PC-3 (cell line): ENCODE measurements at places on chromosomes 11 and 22.
A peak's percentile ranks its signal among the peaks of the same experiment; 100 is the strongest.

- DNase-seq, result peak; percentile 98
Observed at GRCh38 chr11:110305169-110306018, 9.0 kb upstream of the RDX start.

GRCh38 chr22:31602259-31602952 lies 59.6 kb downstream of the PISD start:
- peak; percentile 86 for DNase-seq

GRCh38 chr11:42255906-42256305 lies 796.5 kb upstream of the LRRC4C start:
- DNase-seq, result no peak

GRCh38 chr11:42713753-42714152 lies 598.0 kb upstream of the API5 start:
- no peak for DNase-seq

- DNase-seq, result peak; percentile 27
Observed at GRCh38 chr11:10902301-10903063, 44.6 kb upstream of the ZBED5 start.

DNA sequence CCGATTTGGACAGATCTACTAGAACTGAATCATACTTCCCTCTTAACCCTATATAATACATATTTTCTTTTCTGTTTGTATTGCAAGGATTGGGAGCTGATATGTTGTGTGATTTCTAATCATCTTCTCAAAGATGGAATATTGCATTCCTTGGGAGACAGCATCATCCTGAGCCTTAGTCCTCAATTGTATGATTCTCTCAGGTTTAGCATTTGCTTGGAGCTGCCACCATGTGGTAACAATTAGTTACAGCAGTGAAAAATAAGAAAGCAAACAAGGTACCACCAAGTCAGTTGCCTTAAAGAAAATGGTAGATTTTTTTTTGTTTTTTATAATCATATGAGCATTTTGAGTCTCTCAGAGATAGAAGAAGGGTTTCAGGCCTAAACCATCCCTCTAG lies 11.9 kb downstream of the SNX19 start:
- peak; percentile 45 for DNase-seq

- no peak for DNase-seq
Observed at GRCh38 chr11:19580646-19581045, 132.0 kb upstream of the NAV2 start.

DNA sequence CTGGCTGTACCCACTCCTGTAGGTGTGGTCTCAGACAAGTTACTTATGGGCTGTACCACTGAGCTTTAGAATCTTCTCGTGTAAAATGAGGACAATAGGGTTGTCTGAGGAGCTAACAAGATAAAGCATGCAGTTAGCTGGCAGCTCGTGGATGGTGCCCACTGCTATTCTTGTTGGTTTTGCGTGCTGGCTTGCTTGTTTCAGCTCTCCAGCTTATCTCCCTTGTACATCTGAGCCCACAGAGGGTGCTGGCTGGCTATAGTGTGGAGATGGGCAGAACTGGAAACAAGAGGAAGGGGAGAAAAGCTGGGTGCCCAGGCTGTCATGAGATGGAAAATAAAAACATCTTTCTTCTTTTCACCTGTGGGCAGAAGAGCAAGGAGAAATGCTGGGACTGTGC lies 46.5 kb upstream of the GALNT18 start:
- DNase-seq, result no peak
